ENCODE measurements at places on chromosomes 16 and 17.

DNA sequence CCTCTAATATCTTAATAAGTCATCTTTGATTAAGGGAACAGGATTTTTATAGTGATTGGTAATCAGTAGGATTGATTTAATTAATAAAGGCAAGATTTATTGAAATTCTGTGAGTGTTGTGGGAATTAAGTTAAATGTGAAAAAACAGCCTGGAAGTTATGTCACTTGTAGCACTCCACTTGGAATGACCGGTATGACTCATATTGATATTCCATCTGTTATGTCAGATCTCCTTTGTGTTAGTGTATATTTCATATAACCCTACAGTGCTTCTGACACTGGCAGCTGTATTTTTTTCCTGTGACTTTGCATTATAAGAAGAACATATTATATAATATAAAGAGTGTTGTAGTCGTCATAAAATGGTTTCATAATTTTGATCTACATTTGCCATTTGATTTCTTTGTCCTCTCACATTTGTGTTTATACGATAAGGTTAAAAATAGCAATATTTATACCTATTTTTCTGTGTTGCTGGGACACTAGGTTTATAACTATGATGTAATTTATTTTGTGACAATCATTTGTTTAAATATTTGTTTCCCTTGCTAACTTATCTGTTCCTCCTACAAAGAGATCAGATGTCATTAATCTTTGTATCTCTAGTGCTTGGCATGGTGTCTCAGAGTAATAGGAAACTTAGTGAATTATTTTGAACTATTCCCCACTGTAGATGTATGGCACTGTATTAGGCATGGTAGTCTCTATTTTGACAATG lies 249.0 kb downstream of the BCAS3 start:
- DNase-seq: no peak

GRCh38 chr16:46756772-46757171 lies 8.6 kb upstream of the MYLK3 start:
- DNase-seq: no peak

- DNase-seq: no peak
Measured at GRCh38 chr17:79847698-79848369, 8.6 kb upstream of the CBX4 start.

GRCh38 chr16:88634994-88635670 lies 3.2 kb upstream of the IL17C start:
- no peak for DNase-seq

DNA sequence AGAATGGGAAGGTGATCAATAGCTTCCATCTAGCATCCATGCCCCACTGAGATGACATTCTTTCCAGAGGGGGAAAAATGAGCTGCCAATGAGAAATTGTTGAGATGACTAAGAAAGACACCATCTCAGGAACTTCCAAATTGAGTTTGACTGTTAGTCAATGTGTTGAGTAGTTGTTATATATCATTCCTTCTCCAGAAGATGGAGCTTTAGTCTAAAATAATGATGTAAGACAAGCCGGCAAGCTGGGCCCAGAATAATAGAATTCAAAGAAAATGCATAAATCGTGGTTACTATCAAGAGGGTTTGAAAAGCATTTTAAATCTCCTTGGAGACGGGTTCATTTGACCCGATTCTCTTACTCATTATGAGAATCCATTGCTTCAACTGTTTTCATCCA lies 71.0 kb upstream of the ATF7IP2 start:
- no peak for DNase-seq

DNA sequence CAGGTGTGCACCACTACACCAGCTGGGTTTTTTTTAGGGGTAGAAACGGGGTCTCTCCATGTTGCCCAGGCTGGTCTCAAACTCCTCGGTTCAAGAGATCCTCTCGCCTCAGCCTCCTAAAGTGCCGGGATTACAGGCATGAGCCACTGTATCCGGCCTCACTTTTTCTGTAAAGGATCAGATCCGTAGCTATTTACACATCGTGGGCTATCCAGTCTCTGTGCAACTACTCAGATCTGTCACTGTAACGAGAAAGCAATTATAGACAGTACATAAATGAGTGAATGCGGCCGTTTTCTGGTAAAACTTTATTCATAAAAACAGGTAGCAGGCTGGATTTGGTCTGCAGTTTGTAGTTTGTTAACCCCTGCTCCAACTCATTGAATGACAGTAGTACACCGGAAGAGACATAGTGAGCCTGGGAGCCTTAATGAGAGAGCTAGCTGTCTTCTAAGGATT lies 44.5 kb downstream of the VMP1 start:
- peak; percentile 53 for DNase-seq

- no peak for DNase-seq
Measured at GRCh38 chr17:75622076-75622475, 11.2 kb upstream of the SMIM5 start.

DNA sequence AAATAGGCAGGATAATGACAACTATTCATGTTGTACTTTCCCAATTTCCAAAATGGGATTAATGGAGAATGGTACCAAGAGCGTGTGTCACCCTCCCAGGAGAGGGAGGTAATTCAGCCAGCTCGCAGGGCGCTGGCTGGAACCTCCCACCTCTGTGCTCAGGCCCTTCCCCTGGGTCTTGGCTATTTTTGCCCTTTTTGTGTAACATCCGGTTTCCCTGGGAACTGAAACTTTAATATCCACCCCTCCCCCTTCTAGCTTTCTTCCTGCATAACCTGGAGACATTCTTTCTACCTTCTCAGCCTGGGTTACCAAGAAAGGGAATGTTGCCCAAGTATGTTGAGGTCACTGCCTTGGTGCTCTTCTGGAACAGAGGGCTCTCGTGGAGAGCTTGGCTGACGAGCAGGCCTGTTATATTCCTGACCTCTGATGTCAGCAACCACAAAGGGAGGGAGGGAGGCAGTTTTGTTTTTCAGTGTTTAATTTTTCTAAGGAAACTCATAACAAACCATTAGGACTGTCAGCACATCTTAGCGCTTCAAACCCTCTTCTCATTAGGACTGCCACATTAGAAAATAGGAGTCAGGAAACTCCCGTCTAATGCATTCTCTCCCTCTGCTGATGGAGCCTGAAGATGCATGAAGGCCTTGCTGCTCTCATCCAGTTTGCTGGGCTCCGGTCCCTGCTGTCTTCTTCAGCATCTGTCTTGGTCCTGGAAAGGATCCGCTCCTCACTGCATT lies 25.6 kb downstream of the ITGB3 start:
- DNase-seq: no peak

- DNase-seq: no peak
Measured at GRCh38 chr17:17728550-17729251, 47.4 kb downstream of the RAI1 start.

DNA sequence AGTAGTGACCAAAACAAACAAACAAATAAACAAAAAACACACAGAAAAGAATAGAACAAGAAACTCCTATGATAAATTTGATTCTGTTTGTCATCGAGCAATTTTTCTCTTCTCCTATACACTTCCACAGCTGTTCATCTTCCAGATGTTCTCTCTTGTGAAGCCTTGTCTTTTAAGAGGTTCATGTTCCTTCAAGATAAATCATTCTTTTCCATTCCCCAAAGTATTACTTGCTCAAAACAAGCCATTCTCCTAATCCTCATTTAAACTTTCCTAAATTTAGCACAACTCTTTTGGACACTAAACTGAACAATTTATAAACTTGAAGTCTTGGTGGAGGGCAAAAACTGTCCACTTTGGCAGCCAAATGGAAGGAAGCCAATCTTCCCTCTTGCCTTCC lies 103.3 kb downstream of the ABCA8 start:
- DNase-seq: no peak

GRCh38 chr17:79841369-79842135 lies 2.3 kb upstream of the CBX4 start:
- no peak for DNase-seq

DNA sequence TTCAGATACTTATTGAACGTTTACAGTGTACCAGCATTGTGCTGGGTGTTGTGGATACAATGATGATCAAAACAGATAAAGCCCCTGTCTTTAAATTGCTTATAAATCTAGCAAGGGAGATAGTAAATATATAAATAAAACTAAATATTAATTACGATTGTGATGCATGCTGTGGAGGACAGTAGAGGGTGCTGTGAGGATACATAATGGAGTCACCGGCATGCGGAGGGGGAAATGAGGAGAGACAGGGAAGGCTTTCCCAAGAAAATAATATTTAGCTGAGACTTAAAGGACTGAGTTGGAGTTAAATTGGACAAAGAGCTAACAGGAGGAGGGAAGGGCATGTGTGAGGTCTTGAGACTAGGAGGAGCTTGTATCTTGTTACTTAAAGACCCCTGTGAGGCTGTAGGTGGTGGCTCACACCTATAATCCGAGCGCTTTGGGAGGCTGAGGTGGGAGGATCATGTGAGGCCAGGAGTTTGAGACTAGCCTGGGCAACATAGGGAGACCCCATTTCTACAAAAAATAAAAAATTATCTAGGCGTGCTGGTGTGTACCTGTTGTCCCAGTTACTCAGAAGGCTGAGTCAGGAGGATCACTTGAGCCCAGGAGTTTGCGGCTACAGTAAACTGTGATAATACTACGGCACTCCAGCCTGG lies 2.4 kb downstream of the DHRS7B start:
- DNase-seq: no peak

DNA sequence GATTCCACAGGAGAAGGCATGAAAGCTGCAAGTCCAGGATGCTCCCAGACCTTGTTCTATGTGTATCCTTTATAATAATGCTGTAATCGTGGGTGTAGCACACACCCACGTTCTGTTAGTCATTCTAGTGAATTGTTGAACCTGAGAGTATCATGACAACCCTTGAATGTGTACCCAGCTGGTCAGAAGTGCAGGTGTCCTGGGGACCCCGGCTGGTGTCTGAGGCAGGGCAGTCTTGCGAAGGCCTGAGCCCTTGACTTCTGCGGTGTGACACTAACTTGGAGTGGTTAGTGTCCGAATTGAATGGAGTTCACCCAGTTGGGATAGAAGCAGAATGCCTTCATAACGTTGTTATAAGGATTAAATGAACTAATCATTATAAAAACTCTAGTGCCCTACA lies 218.0 kb upstream of the TNRC6C start:
- DNase-seq: no peak

DNA sequence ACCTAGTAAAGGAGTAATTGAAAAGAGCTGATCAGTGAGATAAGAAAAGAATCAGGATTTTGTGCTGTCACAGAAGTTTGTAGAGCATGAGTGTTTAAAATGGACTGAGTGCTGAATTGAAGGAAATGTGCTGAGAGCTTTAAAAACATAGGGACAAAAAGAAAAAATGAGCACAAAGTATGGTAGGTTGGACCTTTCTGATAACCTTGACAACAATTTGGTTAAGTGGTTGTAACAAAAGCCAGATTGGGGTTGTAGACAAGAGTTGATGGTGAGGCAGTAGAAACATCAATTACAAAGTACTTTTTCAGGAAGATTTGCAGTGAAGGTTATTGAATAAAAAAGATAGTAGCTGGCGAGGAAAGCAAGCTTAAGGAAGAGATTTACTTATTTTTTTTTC lies 674.7 kb upstream of the KIF2B start:
- no peak for DNase-seq

DNA sequence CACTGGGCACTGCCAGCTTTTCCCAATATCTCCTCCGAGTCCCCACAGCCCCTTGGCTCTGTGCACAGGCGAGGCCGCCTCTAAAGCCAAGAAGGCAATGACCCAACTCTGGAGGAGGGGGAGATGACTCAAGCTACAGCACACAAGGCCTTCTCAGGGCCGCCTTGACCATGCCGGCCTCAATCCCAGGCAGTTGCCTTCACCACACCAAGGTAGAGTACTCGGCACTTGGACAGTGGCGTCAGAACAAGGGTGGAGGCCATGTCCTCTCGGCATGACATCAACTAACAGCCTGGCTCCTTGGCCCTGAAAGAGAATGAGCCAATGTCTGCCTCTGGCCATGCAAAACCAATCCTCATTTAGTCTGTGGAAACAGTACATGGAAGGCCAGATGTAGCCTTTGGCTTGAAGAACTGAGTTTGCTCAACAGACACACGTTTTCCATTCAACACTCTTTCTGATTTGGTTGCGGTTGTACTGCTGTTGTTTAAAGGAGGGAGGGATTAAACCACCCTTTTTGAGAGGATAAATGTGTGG lies 139.6 kb downstream of the XYLT1 start:
- DNase-seq: no peak

- DNase-seq: peak; percentile 53
Measured at GRCh38 chr16:56932721-56933619, 1.0 kb downstream of the HERPUD1 start.

DNA sequence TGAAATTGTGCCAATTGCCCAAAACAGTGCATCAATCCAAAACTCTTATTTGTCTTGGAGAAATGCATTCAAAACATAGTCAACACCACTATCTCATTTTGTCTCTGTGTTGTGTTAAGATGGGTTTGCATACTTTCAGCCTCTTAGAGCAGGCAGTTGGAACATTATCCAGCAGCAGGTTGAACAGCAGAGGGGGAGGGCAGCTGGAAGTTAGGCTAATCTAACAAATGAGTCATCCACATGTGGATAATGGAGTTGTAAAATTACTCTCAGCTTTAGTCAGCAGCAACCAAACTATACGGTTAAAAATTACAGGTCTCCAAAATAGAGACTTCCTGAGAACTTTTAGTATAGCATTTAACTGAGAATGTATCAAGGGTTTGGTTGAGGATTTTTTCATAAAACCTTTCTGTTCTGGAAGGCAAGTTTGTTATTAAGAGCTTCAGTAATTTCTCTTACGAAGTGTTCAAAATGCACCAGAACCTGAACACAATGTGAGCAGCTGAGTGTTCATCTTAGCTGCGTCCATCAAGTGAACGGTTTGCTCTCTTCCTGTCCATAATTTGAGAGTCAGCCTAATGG lies 46.3 kb downstream of the PRKCA start:
- DNase-seq: peak; percentile 50

DNA sequence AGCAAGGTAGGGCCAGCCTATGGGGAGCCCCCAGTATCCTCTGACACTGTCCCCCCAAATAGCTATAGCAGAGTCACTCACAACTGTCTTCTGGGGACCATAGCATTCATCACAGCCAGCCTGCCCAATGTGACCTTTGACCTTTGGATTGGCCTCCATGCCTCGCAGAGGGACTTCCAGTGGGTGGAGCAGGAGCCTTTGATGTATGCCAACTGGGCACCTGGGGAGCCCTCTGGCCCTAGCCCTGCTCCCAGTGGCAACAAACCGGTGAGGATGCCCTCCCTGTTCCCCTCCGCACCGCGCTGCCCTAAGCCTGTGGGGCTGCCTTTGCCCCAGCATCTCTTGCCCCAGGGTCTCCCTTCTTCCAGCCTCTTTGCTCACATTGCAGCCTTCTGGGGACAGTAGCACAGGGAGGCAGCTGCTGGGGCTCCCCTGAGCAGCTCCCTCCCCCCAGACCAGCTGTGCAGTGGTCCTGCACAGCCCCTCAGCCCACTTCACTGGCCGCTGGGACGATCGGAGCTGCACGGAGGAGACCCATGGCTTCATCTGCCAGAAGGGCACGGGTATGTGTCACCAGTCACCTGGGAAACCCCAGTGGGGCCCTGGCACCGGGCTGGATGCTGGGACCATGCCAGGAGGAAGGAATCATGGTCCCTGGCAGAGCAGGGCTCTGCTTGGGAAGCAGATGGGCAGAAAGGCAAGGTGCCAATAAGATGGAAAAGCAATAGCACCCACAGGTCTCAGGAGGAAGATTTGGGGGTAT lies 61.1 kb downstream of the MRC2 start:
- no peak for DNase-seq
